ENCODE measurements at places on chromosomes 1 and 21.
A peak's percentile ranks its signal among the peaks of the same experiment; 100 is the strongest.

DNA sequence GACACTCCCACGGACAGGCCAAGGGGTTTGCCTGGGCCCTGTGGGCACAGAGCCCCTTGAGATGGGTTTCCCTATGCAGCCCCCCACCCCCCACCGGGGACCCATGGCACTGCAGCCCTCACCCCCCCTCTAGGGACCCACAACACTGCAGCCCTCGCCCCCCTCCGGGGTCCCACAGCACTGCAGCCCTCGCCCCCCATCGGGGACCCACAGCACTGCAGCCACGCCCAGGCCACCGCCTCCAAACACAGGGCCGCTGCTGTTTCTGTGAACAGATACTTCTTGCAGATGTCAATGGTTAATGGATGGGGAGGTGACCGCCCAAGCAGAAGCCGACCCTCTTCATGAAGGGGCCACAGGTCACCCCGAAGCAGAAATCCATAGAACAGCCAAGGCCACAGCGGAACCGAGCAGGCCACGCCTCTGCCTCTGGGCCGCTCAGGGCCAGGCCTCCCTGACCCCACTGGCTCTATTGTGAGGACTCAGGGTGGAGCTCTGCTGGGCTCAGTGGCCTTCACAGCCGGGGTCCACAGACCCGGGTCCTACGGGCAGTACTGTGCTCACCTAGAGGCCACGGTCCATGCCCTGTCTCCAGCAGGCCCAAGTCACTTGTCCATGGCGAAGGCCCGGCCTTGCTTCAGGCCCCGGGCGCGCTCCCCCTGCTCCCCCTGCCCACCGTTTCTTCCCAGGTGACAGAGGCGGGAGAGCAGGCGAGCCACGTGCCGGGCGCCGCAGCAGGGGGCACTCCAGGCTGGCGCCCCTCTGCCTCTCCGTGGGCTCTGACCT lies 4.1 kb upstream of the POFUT2 start:
- DNase-seq = no peak

GRCh38 chr1:76433526-76433925 lies 359.0 kb downstream of the ST6GALNAC3 start:
- peak; percentile 5 for DNase-seq

- DNase-seq = no peak
These were observed 23.6 kb downstream of the MX1 start for GRCh38 chr21:41449613-41450012.

GRCh38 chr1:235075048-235075776 lies 53.4 kb downstream of the TOMM20 start:
- DNase-seq = peak; percentile 96
